Nephron progenitor cell (in vitro differentiated cells): ENCODE measurements at places on chromosomes 5 and 9.

DNA sequence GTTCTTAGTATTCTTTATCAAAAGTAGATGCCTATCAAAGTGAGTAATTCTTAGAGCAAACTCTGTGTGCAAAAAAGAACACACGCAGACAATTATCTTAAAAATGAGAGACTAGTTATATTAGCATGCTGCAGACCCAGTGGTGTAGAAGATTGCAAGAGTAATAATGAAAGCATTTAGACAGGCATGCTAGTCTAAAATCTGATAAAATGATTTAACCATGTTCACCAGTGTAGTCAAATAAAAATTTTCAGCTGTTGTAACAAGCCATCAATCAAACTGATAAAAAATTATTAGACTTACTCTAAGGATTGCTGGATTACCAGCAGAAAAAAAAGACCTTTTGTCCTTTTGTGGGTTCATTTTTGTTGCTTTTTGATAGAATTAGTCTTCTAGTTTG, 241.9 kb upstream of the TLE4 start:
- H3K36me3 ChIP-seq: no peaks in the 10 kb centered on the region
- DNase-seq: no peak
- H3K27ac ChIP-seq: no peak overlapping the region
- H3K27me3 ChIP-seq: peaks cover 5% of the 10 kb centered on the region
- no peak overlapping the region for H3K4me3 ChIP-seq

DNA sequence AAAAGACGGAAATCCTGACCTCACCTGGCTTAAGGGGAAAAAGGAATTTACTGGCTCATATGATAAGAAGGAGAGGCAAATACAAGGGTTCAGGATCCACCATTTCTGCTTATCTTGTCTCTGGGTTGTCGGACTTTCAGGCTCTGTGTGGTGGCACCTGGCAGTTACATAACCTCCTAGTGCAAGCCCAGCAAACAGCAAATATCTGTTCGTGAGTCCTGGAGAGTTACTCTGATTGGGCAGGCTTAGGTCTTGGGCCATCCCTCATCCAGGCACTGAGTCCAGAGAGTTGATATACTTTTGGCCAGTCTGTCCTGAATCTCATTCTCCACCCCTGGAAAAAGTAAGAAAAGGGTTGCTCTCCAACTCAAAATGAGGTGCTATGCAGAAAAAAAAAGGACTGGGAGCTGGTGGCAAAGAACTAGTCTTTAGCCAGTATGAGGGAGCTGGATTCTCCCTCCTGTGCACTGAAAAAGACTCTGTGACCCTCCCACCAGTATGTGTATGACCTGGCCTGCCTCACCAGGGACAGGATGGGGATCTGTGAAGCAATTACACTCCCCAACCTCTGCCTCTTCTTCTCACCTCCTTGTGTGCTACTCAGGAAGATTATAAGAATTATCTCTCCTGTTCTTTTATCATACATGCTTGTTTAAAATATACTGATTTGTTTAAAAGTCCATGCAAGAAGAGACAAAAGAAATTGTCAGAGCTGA, 282.9 kb downstream of the ARHGAP26 start:
- peaks cover 5% of the 10 kb centered on the region for H3K27me3 ChIP-seq
- no peak for DNase-seq
- no peak overlapping the region for H3K27ac ChIP-seq
- H3K4me1 ChIP-seq: peaks cover 64% of the 10 kb centered on the region
- H3K4me3 ChIP-seq: no peak overlapping the region
- no peaks in the 10 kb centered on the region for H3K36me3 ChIP-seq

- DNase-seq: no peak
- H3K27me3 ChIP-seq: peaks cover 11% of the 10 kb centered on the region
These were observed 57.8 kb upstream of the RUSC2 start for GRCh38 chr9:35432076-35432475.

DNA sequence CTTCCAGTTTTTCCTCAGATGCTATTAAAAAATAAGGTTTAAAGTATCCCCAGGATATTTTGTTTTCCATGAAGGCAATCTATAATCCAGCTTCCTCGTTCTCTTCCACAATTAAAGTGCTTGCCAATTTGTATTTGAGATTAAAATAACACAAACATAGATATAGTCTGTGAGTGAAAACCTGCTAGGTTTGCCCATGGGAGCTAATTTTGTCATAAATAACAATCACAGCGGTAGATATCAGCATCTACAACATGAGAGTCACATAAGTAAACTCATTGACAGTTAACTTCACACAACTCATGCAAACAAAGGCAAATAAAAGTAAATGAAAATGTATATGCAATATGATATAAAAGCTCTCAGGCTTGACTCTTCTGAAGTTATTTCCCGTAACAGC, 29.2 kb upstream of the RASGRF2 start:
- no peak overlapping the region for H3K4me3 ChIP-seq
- no peak for DNase-seq
- H3K27me3 ChIP-seq: peaks cover 8% of the 10 kb centered on the region
- no peak overlapping the region for H3K27ac ChIP-seq

DNA sequence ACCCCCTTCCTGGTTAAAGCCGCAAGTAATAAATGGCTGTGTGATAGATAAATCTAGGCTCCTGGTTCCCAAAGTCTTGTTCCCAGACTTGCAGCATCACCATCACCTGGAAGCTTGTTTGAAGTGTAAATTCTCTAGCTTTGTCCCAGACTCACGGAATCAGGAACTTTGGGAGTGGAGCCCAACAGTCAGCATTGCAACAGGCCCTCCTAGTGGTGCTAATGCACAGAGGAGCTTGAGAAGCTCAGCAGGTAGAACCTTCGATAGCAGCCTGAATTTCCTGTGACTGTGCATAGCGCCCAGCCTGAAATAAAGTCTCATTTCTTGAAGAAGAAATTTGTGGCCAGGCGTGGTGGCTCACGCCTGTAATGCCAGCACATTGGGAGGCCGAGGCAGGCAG, 30.3 kb upstream of the MELK start:
- no peak for DNase-seq
- H3K27me3 ChIP-seq: peaks cover 9% of the 10 kb centered on the region
- H3K27ac ChIP-seq: no peak overlapping the region
- H3K4me3 ChIP-seq: no peak overlapping the region
- H3K36me3 ChIP-seq: no peaks in the 10 kb centered on the region
- H3K4me1 ChIP-seq: no peaks in the 10 kb centered on the region

DNA sequence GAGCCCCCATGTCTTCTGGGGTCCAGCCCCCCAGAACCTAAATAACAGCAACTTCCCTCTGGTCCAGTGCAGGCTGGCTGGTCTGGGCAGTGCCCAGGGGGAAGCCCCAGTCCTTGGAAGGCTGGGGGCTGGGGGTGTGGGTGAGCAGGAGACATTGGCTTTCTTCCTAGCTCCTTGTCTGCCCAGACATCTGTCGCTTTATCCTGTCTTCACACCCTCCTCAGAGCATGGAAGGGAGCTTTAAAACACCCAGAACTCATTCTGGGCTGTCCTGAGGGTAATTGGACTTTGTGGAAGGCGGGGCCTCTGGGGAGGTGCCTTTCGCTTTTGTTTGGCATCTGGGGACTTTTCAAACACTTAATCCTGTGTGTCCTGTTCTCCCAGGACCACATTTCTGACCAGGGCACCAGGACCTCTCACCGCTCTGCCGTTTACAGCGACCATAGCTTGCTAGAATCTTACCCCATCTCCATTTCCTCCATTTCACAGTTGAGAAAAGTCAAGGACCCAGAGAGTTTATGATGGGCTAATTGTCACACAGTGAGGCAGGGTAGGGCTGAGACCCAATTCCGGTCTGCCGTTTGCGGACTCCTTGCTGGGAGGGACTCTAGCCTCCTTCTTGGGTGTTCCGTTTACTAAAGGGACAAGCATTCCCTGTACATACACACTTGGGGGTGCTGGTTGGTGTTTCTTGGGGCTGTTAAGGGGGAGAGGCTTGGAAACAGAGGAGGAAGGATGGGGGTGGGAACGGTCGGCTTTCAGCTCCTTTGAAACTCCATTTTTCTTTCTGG, 1.1 kb downstream of the GSN start:
- no peak for DNase-seq
- H3K4me1 ChIP-seq: peaks cover 61% of the 10 kb centered on the region
- H3K27me3 ChIP-seq: peaks cover 23% of the 10 kb centered on the region

- H3K27me3 ChIP-seq: peaks cover 4% of the 10 kb centered on the region
- H3K36me3 ChIP-seq: no peaks in the 10 kb centered on the region
- H3K4me1 ChIP-seq: peaks cover 6% of the 10 kb centered on the region
These were observed 132.0 kb upstream of the C6 start for GRCh38 chr5:41345295-41345694.

GRCh38 chr5:98880151-98880550, 48.7 kb downstream of the CHD1 start:
- H3K4me3 ChIP-seq: no peak overlapping the region
- peak overlapping the region; percentile 57 for H3K27ac ChIP-seq
- DNase-seq: no peak
- no peaks in the 10 kb centered on the region for H3K4me1 ChIP-seq

- peaks cover 35% of the 10 kb centered on the region for H3K4me1 ChIP-seq
- peaks cover 7% of the 10 kb centered on the region for H3K36me3 ChIP-seq
- peak overlapping the region; percentile 34 for H3K27ac ChIP-seq
- no peak overlapping the region for H3K4me3 ChIP-seq
- no peak for DNase-seq
- peaks cover 14% of the 10 kb centered on the region for H3K27me3 ChIP-seq
These were observed 93.9 kb downstream of the SNX18 start for GRCh38 chr5:54611290-54611951.

DNA sequence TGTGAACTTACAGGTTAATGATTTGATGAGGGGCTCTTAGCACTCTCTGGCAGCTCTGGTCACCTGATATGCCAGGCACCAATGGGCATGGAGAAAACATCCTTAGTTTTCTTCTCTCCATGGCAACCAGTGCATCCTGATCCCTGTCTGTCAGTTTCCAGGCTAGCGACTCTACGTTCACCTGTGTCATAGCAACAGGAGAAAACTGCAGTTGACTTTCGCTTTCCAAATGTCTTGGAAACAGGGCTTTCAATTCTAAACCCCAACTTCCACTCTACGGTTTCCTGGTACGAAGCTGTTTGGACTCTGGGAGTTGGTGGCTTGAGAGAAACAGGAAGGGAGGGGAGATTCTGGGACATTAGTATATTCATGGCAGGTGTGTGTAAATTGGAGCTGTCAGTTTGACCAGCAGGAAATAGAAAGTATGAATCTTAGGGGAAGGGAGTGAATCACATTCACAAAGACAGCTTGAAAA, 74.4 kb downstream of the SLC28A3 start:
- H3K4me1 ChIP-seq: peaks cover 12% of the 10 kb centered on the region
- no peak for DNase-seq
- H3K27ac ChIP-seq: no peak overlapping the region
- no peaks in the 10 kb centered on the region for H3K36me3 ChIP-seq
- peaks cover 35% of the 10 kb centered on the region for H3K27me3 ChIP-seq
- no peak overlapping the region for H3K4me3 ChIP-seq

DNA sequence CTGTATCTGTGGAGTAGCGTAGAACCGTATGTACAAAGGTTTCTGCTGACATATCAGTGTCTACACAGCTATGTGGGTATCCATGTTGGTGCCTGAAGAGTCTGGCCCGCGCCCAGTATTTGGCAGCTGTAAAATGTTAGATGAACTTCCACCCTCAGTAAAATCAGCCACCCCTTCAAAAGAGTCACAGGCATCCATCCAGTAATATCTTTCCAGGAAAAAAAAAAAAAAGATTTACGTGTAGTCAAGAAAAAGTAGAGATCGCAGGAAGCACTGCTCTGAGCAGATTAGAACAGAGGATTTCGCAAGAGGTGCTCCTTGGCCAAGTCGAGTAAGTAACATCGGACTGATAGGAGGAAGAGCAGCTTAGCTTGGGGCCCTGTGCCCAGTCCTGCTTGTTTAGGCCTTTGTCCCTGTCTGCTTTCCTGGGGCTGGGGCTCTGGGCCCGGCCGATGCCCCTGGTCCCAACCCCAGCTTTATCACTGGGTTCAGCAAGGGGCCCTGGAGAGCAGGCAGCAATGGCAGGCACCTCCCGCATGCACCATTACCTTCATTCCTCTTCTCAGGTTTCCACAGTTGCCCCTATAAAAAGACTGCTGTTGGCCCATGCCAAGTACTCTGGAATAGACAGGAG, 21.2 kb downstream of the DAPK1 start:
- H3K27me3 ChIP-seq: peaks cover 6% of the 10 kb centered on the region
- H3K36me3 ChIP-seq: peaks cover 30% of the 10 kb centered on the region
- no peak overlapping the region for H3K4me3 ChIP-seq
- no peak overlapping the region for H3K27ac ChIP-seq
- peaks cover 43% of the 10 kb centered on the region for H3K4me1 ChIP-seq

- no peak overlapping the region for H3K27ac ChIP-seq
- DNase-seq: no peak
- H3K36me3 ChIP-seq: peaks cover 3% of the 10 kb centered on the region
- H3K27me3 ChIP-seq: no peaks in the 10 kb centered on the region
These were observed 205.4 kb upstream of the PCSK5 start for GRCh38 chr9:75685062-75685461.

DNA sequence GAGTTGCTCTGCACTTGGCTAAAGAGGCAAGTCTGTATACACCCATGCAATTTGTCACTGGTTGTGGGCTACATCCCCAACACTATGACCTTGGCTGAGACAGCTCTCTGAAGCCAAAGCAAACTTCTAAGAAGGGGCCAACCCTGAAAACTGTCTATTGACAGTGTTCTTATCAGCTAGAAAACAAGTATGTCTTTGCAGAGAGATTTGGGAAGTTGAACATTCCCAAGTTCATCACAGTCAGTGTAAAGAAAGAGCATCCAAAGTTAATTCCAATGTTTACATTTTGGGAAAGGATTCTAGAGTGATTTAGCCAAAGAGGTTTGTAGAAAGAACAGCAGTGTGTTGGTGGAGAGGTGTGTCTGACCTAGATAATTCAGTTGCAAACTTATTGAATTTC, 711.1 kb upstream of the CHD1 start:
- no peak overlapping the region for H3K4me3 ChIP-seq
- DNase-seq: no peak
- H3K27ac ChIP-seq: no peak overlapping the region
- H3K4me1 ChIP-seq: peaks cover 17% of the 10 kb centered on the region
- peaks cover 6% of the 10 kb centered on the region for H3K36me3 ChIP-seq
- no peaks in the 10 kb centered on the region for H3K27me3 ChIP-seq

GRCh38 chr5:87069974-87070608, 197.6 kb upstream of the RASA1 start:
- H3K27ac ChIP-seq: peak overlapping the region; percentile 52
- no peaks in the 10 kb centered on the region for H3K4me1 ChIP-seq
- H3K36me3 ChIP-seq: no peaks in the 10 kb centered on the region
- DNase-seq: no peak

DNA sequence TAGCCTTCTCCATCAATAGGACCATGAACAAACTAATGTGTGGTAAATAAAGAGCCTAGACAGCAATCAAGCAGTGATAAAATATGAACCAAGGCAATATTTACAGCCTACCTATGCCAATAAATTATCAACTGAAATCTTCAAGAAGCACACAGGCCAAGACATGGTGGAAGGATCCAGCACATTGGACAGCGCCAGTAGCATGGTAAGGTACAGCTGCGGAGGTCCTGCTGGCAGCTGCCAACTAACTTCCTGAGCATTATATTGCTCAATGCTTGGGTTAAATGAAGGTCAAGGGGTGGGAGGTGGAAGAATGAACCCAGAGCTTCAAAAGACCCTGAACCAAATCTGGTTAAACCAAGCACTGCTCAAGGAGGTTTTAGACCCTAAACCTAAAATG, 16.5 kb upstream of the SPDL1 start:
- peaks cover 3% of the 10 kb centered on the region for H3K4me1 ChIP-seq
- DNase-seq: peak; percentile 50
- H3K27me3 ChIP-seq: peaks cover 54% of the 10 kb centered on the region
- no peak overlapping the region for H3K27ac ChIP-seq
- no peak overlapping the region for H3K4me3 ChIP-seq
